ENCODE measurements at places on chromosomes 12 and 14.

GRCh38 chr12:110619534-110619953 lies 5.6 kb downstream of the TCTN1 start:
- no peak for DNase-seq

- no peak for DNase-seq
Measured at GRCh38 chr14:81521356-81521755, 12.3 kb downstream of the SEL1L start.

GRCh38 chr14:54300881-54301280 lies 95.9 kb upstream of the CDKN3 start:
- no peak for DNase-seq

GRCh38 chr12:13784504-13784903 lies 196.9 kb downstream of the GRIN2B start:
- no peak for DNase-seq

- no peak for DNase-seq
Measured at GRCh38 chr12:47551426-47551851, 154.4 kb downstream of the RPAP3 start.

DNA sequence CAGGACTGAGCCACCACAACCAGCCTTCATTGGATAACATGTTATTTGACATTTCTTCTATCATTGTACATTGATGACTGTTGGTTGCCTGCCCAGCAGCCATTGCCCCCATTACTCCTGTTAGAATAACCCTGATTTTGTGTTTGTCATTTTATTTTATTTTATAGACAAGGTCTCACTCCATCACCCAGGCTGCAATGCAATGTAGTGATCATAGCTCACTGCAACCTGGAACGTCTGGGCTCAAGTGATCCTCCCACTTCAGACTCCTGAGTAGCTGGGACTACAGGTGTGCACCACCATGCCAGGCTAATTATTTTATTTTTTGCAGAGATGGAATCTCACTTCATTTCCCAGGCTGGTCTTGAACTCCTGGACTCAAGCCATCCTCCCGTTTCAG lies 33.2 kb upstream of the LTA4H start:
- no peak for DNase-seq

DNA sequence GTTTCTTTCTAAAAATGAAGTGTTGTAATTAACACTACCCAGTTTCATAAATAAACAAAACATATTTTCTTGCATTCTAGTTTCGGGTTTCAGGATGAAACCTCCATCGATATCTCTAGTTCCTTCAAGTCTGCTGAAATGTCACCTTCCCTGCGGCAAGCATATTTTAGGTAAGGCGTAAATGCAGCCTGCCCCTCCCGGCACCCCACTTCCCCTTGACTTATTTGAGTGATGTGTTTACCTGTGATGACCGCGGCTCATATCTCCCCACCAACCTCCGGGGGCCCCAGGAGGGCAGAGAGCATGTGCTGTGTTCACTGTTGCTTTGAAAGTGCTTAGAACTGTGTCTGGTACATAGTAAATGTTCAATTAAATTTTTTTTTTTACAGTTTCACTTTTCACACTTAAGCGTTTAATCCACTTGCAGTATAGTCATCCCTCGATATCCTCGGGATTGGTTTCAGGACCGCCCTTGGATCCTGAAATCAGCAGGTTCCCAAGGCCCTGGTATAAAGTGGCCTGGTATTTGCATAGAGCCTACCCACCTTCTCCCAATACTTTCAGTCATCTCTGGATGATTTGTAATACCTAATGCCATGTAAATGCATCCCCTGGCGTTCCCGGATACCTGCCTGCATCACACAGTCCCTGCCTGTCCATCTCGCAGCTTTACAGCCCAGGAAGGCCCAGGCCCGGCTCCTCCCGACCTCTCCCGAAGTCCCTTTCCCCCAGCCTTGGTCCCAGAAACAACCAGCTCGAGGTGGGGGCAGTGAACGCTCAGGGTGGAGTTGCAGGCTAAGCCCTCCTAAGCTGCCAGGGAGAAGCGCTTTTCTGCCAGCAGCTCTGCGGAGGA lies 40.2 kb upstream of the FBRSL1 start:
- no peak for DNase-seq

- no peak for DNase-seq
Measured at GRCh38 chr12:109552971-109553370, 20.3 kb downstream of the MMAB start.

DNA sequence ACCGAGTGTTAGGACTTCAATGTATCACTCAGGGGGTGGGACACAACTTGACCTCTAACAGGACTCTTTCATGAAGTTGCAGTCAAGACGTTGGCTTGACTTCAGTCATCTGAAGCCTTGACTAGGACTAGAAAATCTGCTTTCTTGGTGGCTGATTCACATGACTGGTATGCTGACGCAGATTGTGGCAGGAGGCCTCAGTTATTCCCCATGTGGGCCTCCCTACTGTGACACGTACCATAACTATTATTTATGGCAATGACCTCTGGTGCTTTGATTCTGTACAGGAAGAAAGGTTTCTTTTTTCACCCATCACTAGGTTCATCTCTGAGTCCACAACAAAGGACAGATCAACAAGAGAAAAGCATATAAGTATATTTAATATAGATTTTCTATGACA lies 270.4 kb downstream of the NEDD1 start:
- no peak for DNase-seq

- DNase-seq: no peak
Measured at GRCh38 chr12:57869298-57869926, 22.9 kb upstream of the CTDSP2 start.

- no peak for DNase-seq
Measured at GRCh38 chr12:49673446-49674317, 33.5 kb downstream of the FMNL3 start.

DNA sequence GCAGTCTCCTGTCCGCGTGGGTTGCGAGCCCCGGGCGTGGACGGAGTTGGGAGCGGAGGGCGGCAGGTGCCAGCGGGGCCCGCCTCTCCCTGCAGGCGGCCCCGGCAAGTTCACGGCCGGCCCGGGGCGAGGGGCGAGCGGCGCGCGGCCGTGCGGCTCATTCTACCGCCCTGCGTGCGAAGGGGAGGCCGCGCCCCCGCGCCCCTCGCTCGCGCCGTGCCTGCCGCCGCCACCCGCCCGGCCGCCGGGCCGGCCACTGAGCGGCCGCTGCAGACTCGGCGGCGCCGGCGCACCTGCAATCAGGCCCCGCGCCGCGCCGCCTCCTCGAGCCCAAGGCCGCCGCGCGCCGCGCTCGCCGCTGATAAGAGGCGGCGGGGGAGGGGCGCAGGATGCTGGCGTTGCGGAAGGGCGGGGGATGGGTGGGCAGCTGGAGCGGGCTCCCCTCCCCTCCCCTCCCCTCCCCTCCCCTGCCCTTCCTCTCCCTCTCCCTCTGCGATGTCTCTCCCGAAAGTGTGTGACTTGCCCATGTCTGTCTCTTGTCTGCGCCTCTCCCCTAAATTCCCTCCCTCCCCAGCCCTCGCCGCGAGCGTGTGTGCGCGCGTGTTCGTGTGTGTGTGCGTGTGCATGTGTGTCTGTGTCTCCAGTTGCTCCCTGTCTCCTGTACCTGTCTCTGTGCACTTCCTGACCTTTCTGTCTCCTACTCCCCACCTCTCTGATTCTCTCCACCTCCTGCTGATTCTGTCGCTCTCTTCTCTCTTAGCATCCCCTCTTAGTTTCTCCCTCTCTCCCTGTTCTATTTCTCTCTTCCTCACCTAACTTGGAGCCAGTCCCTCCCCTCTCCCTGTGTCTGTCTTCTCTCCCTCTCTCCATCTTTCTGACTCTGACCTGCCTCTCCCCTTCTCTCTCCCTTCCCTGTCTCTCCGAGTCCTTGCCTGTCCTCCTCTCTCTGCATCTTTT lies 768.1 kb upstream of the TBX3 start:
- DNase-seq: no peak

- DNase-seq: no peak
Measured at GRCh38 chr12:57258977-57259970, 8.3 kb upstream of the STAC3 start.

DNA sequence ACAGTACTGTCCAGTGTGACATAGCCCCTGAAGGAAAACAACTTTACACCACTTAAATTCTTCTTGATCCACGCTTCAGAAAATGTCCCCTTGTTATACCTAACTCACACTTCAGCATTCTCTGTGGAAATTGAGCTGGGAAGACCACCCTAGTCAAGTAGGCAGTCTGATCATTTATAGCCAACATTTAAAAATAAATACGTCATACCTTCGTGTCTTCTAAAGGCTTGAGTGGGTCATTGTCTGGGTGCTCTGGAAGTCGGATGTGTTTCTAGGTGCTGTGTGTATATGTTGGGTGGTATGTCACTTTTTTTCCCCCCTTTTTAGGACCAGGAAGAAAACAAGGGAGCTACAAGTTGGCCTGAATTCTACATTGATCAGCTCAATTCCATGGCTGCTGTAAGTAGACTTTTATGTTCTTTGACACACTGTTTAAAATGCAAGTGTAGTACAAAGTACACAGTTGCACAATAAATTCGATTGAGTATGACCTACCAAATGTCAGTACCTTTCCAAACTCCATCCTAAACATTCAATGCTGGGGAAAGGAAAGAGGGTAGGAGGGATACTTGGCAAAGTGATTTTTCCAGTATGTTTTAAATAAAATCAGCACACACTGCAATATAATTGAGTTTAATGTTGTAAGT lies 126.6 kb downstream of the DAAM1 start:
- DNase-seq: no peak

GRCh38 chr12:5200278-5201087 lies 156.8 kb downstream of the KCNA5 start:
- DNase-seq: no peak

DNA sequence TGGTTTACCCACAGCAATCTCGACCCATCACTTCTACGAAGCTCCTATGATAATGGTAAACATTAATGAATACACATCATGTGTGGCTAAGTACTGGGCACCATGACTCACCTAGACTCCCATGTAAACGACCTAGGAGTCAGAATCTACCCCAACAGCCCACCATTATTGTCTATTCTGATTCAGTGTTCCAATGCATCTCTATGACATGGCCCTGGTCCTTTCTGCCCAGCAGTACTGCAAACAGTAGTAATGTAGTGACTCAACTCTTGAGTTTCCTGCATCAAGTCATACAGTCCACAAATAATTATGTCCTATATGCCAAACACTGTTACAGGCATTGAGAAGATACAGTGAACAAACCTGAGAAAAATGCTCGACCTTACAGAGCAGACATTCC lies 14.6 kb downstream of the GTF2A1 start:
- no peak for DNase-seq

DNA sequence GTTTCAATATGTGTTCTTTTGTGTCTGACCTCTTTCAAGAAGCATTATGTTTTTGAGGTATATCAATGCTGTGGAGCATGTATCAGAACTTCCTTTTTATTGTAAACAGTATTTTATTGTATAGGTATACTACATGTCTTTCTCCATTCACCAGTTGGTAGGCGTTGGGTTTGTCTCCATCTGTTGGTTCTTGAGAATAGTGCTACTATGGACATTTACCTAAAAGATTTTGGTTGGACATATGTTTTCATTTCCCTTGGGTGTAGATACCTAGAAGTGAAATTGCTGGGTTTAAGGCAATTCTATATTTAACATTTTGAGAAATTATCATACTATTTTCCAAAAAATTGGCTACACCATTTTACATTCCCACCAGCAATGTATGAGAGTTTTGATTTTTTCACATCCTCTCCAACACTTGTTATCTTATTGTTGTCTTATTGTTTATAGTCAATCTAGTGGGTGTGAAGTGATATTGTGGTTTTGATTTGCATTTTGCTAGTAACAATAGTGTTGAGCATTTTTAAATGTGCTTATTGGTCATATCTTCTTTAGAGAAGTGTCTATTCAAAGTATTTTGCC lies 409.2 kb downstream of the IPO8 start:
- no peak for DNase-seq

All from effector memory CD4-positive, alpha-beta T cell (primary cell).